ENCODE measurements at places on chromosomes 5 and 9.
A peak's percentile ranks its signal among the peaks of the same experiment; 100 is the strongest.

GRCh38 chr5:177303121-177303924 is at the start of the genes PRELID1 and RAB24:
TSS of gene PRELID1 (plus strand) at chr5:177303799. CDS start at chr5:177303986, 187 bp downstream.
TSS of gene RAB24 (minus strand) at chr5:177303719. CDS start at chr5:177303288, 431 bp downstream.
- peak; percentile 83 for DNase-seq

DNA sequence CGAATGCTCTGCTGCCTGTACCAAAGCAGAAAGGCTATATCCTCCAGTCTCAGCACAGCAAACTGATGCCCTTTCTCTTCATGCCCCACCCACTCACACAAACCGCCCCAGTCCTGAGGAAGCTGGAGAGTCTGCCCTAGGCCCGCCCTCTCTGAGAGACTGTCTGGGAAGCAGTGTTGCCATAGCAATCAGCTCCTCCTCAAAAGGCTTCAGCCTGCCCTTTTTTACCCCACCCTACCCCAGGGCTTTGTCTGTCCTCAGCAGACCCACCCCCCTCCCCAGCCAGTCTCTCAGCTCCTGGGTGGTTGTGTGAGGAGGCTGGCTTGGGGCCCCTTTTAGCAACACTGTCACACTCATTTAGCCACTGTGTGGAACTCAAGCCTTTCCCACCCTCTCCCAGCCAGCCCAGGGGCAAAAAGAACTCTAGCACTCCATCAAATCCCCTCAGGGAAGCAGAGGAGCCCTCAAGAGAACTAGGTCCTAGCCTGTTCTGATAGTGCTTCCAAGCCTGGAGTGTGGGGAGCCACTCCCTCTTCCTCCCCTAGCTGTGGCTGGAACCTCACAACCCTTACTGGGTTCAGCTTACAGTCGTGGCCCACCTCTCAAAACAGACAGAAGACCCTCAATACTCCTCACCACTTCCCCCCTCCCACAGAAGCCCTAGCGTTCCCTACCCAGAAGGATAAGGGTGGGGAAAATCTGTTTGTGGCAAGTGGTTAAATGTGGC is 1.4 kb downstream of the ATOSB start:
- peak; percentile 73 for DNase-seq

DNA sequence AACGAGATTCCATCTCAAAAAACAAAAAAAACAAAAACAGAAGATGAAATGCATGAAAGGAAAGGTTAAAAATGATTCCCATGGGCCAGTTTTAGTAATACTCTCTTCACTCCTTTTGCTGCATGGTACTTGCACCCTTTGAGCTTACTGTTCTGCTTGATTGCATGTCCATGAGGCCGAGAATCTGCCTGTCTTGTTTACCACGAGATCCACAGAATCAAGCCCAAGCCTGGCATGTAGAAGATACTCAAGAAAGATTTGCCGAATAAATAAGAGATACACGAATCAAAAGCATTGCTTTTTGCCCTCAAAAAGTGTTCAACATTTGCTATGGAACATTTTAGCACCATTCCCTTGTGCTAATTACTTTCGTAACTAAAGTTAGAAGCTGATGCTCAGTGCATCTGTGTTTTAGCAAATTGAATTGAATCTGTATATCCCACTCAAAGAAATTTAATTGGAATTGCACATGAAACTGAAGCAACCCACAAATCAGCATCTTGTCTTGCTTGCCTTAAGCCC is 1.1 kb downstream of the FAXDC2 start:
- DNase-seq = no peak

DNA sequence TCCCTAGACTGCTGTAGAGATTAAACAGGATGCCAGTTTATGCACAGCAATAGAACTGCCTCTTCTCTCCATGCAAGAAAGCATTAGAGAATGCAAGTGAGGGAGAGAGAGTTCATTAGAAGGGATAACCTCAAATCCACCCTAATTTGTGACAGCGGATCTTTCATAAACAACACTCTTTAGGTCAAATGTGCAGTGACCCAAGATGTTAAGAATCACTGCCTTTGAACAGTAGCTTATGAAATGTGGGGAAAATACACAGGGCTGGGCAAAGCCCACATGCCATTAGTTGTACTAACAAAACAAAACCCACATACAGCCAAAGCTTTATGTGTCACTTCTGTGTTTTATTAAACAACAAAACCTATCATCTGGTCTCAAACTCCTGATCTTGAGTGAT is 36.2 kb upstream of the POU4F3 start:
- DNase-seq = no peak

DNA sequence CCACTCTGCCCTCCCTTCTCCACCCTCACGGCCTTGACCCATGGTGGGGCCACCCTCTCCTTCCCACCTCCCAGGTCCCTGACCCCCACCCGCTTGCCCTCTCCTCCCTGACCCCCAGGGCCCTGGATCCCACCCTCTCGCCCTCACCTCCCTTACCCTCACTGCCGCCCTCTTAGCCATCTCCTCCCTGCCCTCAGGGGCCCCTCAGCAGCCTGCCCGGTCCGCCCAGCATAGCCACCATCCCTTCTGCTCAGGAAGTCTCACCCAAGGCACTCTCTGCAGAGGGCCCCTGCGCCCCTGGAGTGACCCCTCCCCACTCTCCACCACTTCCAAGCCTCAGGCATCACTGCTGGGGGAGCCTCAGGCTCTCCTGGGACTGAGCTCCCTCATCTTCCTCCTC is 66.3 kb downstream of the MRPL36 start:
- no peak for DNase-seq

GRCh38 chr9:4339836-4340560 is 40.1 kb upstream of the GLIS3 start:
- DNase-seq = no peak

GRCh38 chr5:52786391-52786790 is 1.3 kb upstream of the ITGA1 start:
- no peak for DNase-seq

- no peak for DNase-seq
These were observed 202.6 kb downstream of the ADAMTSL1 start for GRCh38 chr9:18676525-18676924.

GRCh38 chr5:136776022-136776927 is 410.9 kb upstream of the TRPC7 start:
- no peak for DNase-seq

DNA sequence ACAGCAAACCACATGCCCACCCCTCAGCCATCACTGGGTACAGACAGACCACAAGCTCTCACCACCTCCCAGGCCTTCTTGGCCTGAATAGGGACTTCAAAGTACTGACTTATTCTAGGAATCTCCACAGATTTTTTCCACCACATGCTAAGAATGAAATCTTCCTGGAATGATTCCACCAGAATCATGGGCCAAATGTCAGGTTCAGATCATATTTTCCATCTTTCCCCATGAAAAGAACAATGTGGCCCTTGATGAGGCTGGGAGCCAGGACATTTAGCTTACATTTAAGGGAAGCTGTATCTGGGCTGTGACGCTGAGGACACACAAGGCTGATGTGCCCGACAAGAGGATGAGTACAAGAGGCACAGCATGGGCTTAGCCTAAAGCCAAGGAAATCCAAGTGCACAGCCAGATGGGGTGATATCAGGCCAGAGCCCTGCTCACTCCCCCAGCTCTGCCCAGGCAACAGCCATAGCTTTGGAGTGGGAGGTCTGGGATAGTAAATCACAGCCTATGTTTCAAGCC is 28.1 kb downstream of the ACSL6 start:
- DNase-seq = no peak

GRCh38 chr5:4804691-4805360 is 335.3 kb upstream of the ADAMTS16 start:
- DNase-seq = no peak

DNA sequence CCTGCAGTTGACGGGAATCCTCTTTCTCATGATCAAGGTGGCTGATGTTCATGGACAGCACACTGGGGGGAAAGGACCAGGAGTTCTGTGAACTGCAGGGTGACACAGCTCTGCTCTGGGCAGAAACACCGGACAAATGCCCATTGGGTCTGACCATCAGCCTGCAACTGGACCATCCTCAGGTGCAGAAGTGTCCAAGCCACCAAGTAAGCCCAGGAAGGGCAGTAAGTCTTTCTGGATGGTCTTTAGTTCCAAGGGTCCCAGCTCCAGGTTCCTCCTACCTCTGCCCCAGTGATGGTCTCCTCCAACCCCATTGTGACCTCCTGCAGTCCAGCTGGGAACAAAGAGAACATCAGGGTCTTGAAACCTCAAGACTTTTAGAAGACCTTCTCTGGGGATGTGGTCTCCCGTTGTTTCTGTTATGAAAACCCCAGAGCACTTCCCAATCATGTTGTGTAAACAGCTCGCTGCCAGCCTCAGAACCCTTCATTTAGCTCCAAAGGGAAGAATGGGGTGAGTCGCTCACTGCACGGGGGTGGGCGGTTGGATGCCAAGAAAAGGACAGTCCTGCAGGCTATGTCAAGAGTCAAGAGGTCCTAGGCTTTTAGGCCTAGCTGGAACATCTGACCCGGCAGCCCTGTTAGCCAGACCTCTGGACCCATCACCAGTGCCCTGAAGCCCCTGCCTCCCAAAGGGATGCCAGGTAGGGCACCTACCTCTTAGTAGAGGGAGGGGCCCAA is 41.8 kb upstream of the TCF7 start:
- no peak for DNase-seq

DNA sequence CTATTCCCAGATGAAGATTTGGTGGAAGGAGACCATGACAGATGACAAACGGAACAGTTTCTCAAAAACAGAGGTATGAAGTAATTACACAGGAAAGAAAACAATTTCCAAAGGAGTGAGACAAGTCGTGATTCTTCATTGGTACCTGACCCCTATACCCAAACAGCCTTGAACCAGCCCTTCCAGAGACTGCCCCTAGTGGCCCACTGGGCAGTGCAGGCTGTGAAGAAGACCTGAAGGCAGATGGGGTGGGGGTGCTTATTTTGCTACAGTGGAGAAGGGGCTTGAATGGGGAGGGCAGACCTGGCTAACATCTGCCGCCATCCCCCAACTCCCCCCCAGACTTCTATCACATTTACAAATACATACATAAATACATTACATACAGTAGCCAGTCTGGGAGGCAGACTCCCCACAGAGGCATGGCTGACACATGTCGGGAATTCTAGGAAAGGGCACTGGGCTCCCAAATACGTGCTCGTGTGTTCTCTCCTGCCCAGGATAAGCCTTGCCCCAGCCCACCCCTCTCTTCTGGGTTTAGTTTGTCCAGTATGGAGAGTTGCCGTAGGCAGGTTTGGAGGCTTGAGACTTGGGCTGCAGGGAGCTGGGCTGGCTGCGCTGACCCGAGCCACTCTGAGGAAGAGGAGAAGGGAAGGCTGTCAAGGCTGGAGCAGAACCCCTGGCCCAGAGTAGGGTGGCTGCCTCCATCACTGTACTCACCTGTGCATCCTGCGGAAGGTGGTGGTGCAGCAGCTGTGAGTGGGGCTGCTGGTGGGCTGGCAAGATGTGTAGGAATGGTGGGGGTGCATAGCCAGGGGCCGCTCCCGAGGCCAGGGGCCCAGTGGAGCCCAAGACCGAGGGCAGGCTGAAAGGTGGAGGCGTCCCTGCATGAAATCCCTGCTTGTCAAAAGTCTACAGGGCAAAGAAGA is 105.3 kb downstream of the UBE2R2 start:
- no peak for DNase-seq

DNA sequence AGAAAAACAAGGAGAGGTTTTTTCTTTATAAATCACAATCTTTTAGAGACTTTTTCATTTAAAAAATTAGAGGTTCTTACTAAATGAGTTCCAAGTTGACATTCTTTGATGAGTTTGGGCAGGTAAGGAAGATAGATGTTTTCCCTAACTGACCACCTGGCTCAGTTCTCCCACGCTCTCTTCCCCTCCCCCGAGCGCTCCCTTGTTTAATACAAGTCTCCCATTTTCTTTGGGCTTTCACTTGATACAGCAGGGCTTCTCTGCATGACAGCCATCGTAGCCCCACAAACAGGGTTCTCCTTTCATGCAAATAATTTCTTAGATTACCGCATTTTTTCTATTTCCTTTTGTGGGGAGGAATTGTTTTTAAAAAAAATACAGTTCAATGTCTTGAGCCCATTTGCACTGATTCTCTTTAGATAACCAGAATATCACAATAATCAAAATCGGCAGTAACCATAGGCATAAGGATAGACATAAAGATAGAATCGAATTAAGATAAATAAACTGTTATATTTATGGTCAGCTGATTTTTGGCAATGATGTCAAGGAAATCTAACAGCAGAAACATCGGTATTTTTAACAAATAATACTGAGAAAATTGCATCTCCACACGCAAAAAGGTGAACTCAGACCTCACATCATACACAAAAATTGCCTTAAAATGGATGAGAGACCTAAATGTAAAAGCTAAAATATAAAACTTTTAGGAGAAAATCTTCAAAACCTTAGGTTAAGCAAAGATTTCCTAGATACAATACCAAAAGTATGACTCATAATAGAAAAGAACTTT is 325.4 kb downstream of the PIK3R1 start:
- DNase-seq = no peak

- no peak for DNase-seq
These were observed 86.0 kb downstream of the ZNF608 start for GRCh38 chr5:124660229-124661093.
